Activated CD4-positive, alpha-beta T cell treated with anti-CD3 and anti-CD28 coated beads, Interleukin-10, Interleukin-2, amounts not matched to agents 100 ng/mL and 50 ng/mL, durations not matched to agents 16 hours and 8 hours (primary cell): ENCODE measurements at places on chromosomes 1 and 21.
A peak's percentile ranks its signal among the peaks of the same experiment; 100 is the strongest.

- no peak for DNase-seq
Observed at GRCh38 chr21:45869121-45870007, 112.2 kb upstream of the COL6A1 start.

- no peak for DNase-seq
Observed at GRCh38 chr21:37413553-37414291, 47.1 kb downstream of the DYRK1A start.

DNA sequence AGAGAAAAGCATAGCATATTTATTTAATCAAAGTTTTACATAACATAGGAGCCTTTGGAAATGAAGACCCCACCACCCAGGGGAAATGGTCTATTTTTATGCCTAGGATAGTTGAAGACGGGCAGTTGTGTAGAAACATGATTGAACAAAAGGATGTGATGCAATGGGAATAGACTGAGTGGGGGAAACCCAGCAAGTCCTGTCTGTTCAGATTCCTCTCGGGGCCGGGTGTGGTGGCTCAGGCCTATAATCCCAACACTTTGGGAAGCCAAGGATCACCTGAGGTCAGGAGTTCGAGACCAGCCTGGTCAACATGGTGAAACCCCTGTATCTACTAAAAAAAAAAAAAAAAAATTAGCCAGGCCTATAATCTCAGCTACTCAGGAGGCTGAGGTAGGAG lies 298.3 kb downstream of the MATN1 start:
- no peak for DNase-seq

GRCh38 chr1:64065571-64065970 lies 137.9 kb upstream of the UBE2U start:
- no peak for DNase-seq

GRCh38 chr1:179976970-179977651 lies 22.5 kb downstream of the CEP350 start:
- DNase-seq: no peak

GRCh38 chr1:209219791-209220524 lies 363.6 kb upstream of the CAMK1G start:
- DNase-seq: no peak

DNA sequence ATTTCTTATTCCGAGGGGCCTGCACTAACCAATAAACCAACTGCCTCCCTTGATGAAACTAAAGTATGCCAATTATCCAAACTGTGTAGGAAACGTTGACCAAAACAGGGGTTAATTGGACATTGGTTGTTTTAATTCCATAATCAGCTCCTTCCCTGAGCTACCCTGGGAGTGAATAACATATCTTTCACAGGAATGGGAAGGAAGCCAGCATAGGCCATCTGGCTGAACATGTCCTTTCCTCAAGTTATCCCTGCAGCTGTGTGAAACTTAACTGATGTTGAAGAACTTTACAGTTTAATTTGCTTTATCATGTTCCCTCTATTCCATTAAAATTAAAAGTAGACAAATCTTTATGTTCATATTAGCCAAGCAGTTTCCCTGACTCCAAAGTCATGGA lies 75.4 kb downstream of the NRIP1 start:
- no peak for DNase-seq

DNA sequence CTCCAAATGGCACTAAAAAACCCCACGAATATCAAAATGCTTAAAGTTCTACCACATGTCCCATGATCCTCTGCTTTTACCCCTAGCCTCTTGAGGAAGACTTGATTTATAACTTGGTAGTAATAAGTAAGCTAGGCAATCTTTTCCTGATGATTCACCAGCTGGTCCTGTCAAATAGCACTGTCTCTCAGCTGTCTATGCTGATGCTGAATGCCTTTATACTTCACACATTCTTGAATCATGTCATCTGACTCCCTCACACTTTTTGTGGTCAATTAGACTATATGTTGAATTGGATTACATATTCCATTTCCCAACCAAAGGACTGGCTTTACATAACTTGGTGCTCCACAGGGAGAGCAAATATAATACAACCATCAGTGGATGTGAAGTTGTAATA lies 16.6 kb downstream of the C21orf91 start:
- DNase-seq: no peak

- DNase-seq: no peak
Observed at GRCh38 chr1:68234094-68234493, 1.8 kb upstream of the WLS start.

- DNase-seq: no peak
Observed at GRCh38 chr1:168446081-168446480, 97.7 kb downstream of the XCL2 start.

GRCh38 chr1:230212405-230212936 lies 145.4 kb downstream of the GALNT2 start:
- DNase-seq: peak; percentile 52

DNA sequence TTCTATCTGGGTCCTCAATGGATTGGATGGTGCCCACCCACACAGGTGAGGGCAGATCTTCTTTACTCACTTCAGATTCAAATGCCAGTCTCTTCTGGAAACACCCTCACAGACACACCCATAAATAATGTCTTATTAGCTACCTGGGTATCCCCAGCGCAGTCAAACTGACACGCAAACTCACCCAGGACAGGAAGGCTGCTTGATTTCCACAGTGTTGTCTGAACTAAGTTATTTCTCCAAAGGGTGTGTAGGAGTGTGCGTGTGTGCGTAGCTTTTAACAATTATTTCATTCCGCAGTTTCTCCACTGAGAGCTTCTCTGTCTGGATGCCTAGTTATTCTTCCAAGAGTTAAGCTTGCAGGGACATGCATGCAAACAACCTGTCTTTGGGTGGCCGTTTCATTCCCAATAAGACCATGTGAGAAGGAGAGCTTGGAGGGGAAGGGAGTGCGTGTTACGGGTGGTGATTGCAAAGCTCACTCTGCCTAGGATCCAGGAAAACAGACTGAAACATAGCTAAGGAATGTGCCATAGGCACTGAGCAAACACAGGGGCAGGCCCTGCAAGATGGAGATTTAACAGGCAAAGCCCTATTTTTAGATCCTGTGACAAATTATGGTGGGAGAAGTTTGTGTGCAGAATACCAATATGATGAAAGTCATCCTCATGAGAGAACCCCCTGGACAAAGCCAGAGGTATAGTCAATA lies 269.7 kb downstream of the DYRK1A start:
- DNase-seq: no peak

- no peak for DNase-seq
Observed at GRCh38 chr1:35448344-35448801, 108.8 kb downstream of the KIAA0319L start.

GRCh38 chr1:226268421-226269124 lies 40.4 kb downstream of the LIN9 start:
- no peak for DNase-seq

DNA sequence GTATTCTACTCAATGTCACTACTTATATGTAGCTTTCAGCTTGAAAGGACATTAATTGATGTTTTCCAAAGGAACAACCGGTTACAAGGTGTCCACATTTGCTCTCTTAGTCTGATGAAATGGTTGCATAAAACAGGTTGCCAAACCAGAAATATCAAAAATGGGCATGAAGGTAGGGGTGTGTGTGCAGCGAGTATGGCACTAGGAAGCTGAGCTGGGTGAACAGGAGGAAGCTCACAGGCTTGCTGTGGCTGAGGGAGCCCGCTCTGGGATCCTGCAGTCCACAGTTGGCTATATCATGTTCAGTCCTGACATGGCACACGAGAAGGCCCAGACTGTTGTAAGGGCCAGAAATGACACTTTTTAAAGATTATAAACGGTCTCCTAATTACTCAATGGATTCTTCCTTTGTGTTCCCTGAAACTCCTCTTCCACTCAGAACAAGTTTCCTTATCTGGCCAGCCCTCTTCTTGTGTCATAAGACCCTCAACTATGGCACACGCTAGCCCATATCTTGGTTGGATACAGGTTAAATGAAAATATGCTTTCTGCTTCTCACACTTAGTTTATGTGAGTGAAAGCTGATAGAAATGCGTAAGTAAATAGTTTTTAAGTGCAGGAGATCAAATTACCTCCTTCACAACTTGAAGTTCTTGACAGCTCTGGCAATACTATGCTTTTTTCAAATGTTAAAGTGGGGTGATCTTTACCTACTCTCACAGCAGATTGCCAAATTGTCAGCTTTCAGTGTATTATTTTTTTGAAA lies 201.5 kb downstream of the LMO4 start:
- no peak for DNase-seq

- DNase-seq: no peak
Observed at GRCh38 chr1:95219407-95219806, 14.6 kb upstream of the RWDD3 start.

GRCh38 chr1:48329486-48329885 lies 107.0 kb downstream of the SLC5A9 start:
- no peak for DNase-seq
